Activated T-cell treated with anti-CD3 and anti-CD28 coated beads, Interleukin-2, amount 50 U/mL, for 72 hours (primary cell): ENCODE measurements at places on chromosomes 4 and X. TPM values are rescaled to one million over a fixed set of nuclear protein-coding genes. Genes with fewer than 3 reads are reported as not detected.
A peak's percentile ranks its signal among the peaks of the same experiment; 100 is the strongest.

GRCh38 chrX:27996132-27996531 lies 14.9 kb upstream of the DCAF8L1 start:
- H3K27me3 ChIP-seq, result no peaks in the 10 kb centered on the region
- H3K27ac ChIP-seq, result no peak overlapping the region
- DNase-seq, result no peak
- no peaks in the 10 kb centered on the region for H3K4me1 ChIP-seq
- H3K4me3 ChIP-seq, result no peak overlapping the region

GRCh38 chrX:71867680-71868079 lies 43.0 kb upstream of the NHSL2 start:
- peaks cover 23% of the 10 kb centered on the region for H3K4me1 ChIP-seq
- H3K4me3 ChIP-seq, result no peak overlapping the region
- DNase-seq, result no peak
- H3K27ac ChIP-seq, result no peak overlapping the region

- H3K27ac ChIP-seq, result peak overlapping the region; percentile 82
- DNase-seq, result peak; percentile 17
- H3K36me3 ChIP-seq, result no peaks in the 10 kb centered on the region
- H3K27me3 ChIP-seq, result peaks cover 38% of the 10 kb centered on the region
Measured at GRCh38 chr4:54277691-54278090, 48.6 kb downstream of the PDGFRA start.

DNA sequence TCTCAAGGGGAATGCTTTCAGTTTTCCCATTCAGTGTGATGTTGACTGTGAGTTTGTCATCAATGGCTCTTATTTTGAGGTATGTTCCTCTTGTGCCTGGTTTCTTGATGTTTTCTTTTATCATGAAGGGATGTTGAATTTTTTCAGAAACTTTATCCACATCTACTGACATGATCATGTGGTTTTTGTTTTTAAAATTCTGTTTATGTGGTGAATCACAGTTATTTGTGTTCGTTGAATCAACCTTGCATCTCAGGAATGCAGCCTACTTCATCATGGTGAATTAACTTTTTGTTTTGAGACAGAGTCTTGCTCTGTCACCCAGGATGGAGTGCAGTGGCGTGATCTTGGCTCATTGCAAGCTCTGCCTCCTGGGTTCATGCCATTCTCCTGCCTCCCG lies 263.1 kb upstream of the KLF3 start:
- DNase-seq, result no peak
- no peaks in the 10 kb centered on the region for H3K27me3 ChIP-seq
- no peak overlapping the region for H3K4me3 ChIP-seq
- no peak overlapping the region for H3K27ac ChIP-seq
- H3K36me3 ChIP-seq, result peaks cover 2% of the 10 kb centered on the region
- H3K4me1 ChIP-seq, result no peaks in the 10 kb centered on the region

- H3K36me3 ChIP-seq, result no peaks in the 10 kb centered on the region
- no peak for DNase-seq
- H3K4me1 ChIP-seq, result no peaks in the 10 kb centered on the region
- H3K4me3 ChIP-seq, result no peak overlapping the region
Measured at GRCh38 chr4:47798165-47798564, 39.7 kb downstream of the CORIN start.

- H3K4me1 ChIP-seq, result no peaks in the 10 kb centered on the region
- H3K27me3 ChIP-seq, result peaks cover 16% of the 10 kb centered on the region
- no peaks in the 10 kb centered on the region for H3K36me3 ChIP-seq
- H3K4me3 ChIP-seq, result no peak overlapping the region
Measured at GRCh38 chrX:69103539-69103938, 61.7 kb downstream of the PJA1 start.

GRCh38 chr4:37998226-37998625 lies 38.0 kb downstream of the PTTG2 start:
- H3K27me3 ChIP-seq, result no peaks in the 10 kb centered on the region
- no peak overlapping the region for H3K27ac ChIP-seq
- H3K36me3 ChIP-seq, result no peaks in the 10 kb centered on the region
- DNase-seq, result no peak

GRCh38 chr4:6582889-6583490 lies 8.0 kb downstream of the MAN2B2 start:
- no peaks in the 10 kb centered on the region for H3K27me3 ChIP-seq
- no peak overlapping the region for H3K4me3 ChIP-seq
- H3K36me3 ChIP-seq, result peaks cover 20% of the 10 kb centered on the region
- H3K27ac ChIP-seq, result no peak overlapping the region
- no peak for DNase-seq
- no peaks in the 10 kb centered on the region for H3K4me1 ChIP-seq

GRCh38 chr4:169601016-169601771 lies 11.2 kb downstream of the NEK1 start:
- H3K27ac ChIP-seq, result no peak overlapping the region
- H3K36me3 ChIP-seq, result peaks cover 5% of the 10 kb centered on the region
- no peak overlapping the region for H3K4me3 ChIP-seq
- no peaks in the 10 kb centered on the region for H3K27me3 ChIP-seq

- peaks cover 12% of the 10 kb centered on the region for H3K4me1 ChIP-seq
- DNase-seq, result no peak
- H3K36me3 ChIP-seq, result peaks cover 3% of the 10 kb centered on the region
- H3K27ac ChIP-seq, result no peak overlapping the region
- no peaks in the 10 kb centered on the region for H3K27me3 ChIP-seq
Measured at GRCh38 chr4:73187325-73187724, 71.3 kb downstream of the ANKRD17 start.

GRCh38 chr4:136007991-136008390 lies 1524.3 kb downstream of the PCDH18 start:
- no peaks in the 10 kb centered on the region for H3K27me3 ChIP-seq
- H3K4me3 ChIP-seq, result no peak overlapping the region
- H3K36me3 ChIP-seq, result no peaks in the 10 kb centered on the region
- no peak for DNase-seq
- no peaks in the 10 kb centered on the region for H3K4me1 ChIP-seq

DNA sequence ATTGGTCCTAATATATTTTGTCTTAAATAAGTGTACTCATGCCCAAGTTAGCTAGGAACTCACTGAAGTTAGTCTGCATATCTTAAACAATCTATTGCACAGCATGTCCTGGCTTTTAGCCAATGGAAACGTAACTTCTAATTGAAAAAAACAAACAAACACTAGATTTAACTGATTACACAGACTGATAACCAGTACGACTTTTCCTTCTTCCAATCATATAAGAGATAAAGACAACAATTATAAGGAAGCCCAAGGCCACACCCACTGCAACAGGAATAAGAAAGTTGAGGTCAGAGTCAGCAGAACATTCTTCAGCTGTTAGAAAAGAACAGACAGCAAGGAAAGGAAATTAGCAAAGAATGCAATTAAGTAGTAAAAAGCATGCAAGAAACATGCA lies 40.8 kb downstream of the LAMP2 start:
- H3K27me3 ChIP-seq, result peaks cover 6% of the 10 kb centered on the region
- DNase-seq, result no peak
- no peak overlapping the region for H3K27ac ChIP-seq
- no peak overlapping the region for H3K4me3 ChIP-seq
- H3K4me1 ChIP-seq, result peaks cover 5% of the 10 kb centered on the region
- H3K36me3 ChIP-seq, result peaks cover 2% of the 10 kb centered on the region

DNA sequence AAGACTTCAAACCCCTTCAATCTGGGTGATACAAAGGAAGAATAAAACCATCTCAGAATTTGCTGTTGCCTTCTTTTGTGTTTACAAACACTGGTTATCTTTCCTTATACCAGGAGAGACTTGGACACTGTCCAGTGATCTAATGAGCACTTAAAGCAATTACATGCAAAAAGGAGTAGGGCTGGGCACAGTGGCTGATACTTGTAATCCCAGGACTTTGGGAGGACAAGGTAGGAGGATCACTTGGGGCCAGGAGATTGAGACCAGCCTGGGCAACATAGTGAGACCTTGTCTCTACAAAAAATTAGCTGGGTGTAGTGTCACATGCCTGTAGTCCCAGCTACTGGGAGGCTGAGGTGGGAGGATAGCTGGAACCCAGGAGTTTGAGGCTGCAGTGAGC lies 95.7 kb upstream of the DRD5 start:
- no peak for DNase-seq
- H3K27ac ChIP-seq, result no peak overlapping the region
- peaks cover 2% of the 10 kb centered on the region for H3K4me1 ChIP-seq
- H3K4me3 ChIP-seq, result no peak overlapping the region
- H3K36me3 ChIP-seq, result no peaks in the 10 kb centered on the region

DNA sequence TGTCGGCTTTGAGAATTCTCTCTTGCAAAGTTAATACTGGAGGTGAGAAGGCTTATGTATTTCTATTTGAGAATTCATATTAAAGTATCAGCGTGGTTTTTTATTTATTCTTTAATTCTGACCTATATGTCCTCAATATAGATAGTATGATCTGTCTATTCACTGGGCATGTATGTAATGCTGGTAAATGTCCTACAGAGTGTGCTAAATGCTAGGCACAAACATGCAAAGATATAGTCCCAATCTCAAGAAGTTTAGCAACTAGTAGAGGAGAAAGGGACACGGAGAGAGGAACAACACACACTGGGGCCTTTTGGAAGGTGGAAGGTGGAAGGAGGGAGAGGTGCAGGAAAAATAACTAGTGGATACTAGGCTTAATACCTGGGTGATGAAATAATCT lies 11.0 kb upstream of the BMPR1B start:
- H3K27me3 ChIP-seq, result no peaks in the 10 kb centered on the region
- no peaks in the 10 kb centered on the region for H3K4me1 ChIP-seq
- H3K4me3 ChIP-seq, result no peak overlapping the region
- no peaks in the 10 kb centered on the region for H3K36me3 ChIP-seq
- DNase-seq, result no peak
- no peak overlapping the region for H3K27ac ChIP-seq

DNA sequence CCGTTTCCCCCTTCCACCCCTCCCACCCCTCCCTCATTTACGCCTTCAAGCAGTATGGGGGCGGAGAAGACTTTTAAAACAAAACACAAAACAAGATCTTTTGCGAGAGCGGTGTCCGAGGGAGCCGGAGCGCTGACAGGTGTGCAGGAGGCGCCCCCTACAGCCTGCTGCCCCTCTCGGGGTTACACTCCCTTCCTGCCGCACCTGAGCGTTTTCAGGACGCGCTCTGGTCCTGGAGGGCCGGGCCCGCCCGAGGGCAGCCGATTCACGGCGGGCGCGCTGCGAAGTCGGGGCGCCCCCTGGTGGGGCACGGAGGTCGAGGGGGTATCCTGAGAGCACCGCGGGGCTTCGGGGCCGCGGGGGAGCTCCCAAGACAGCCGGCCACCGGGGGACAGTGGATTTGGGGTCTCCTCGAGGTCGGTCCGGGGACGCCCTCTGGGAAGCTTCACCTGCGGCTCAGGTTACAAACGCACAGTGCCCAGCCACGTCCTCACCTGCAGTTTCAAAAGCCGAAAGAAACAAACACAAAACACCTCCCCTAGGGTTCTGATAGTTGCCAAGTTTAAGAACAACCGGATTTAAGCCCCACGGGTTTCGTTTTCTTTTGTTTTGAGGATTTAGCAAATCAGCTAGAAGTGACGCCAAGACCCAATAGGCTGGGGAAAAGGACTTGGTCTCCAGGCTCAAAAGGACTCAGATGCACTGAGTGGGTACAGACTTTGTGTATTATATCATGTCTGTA lies 8.0 kb upstream of the NEUROG2 start:
- peak; percentile 92 for DNase-seq
- H3K36me3 ChIP-seq, result peaks cover 2% of the 10 kb centered on the region
- peaks cover 43% of the 10 kb centered on the region for H3K4me1 ChIP-seq
- H3K27ac ChIP-seq, result no peak overlapping the region
- peaks cover 71% of the 10 kb centered on the region for H3K27me3 ChIP-seq
- peak overlapping the region; percentile 97 for H3K4me3 ChIP-seq

DNA sequence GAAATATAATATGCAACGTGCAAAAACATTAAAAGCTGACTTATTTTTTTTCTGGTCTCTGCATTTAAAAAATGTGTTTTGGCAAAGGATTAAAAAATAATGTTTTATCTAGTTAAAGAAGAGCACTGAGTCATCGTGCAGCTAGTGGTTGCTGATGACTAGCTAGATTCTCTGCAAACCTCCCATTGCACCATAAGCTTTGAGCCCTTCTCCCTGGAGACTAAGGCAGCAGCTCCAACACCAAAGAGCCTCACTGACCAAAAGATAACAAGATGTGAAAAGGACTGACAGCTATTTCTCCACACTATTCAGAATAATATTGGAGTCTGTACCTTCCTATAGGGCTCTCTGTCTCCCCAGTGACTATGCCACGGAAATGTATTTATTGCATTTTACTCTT lies 424.3 kb downstream of the SLITRK2 start:
- no peak overlapping the region for H3K27ac ChIP-seq
- no peak for DNase-seq
- H3K36me3 ChIP-seq, result peaks cover 2% of the 10 kb centered on the region
- no peaks in the 10 kb centered on the region for H3K4me1 ChIP-seq
- peaks cover 19% of the 10 kb centered on the region for H3K27me3 ChIP-seq
- H3K4me3 ChIP-seq, result no peak overlapping the region

The BST1 gene
- 0.65 TPM for total RNA-seq

The COX7B gene
- total RNA-seq, result 148 TPM

The TMEM144 gene
- total RNA-seq, result 0.22 TPM

The LRCH2 gene
- total RNA-seq, result not detected

The SASH3 gene
- 148 TPM for total RNA-seq

The CDKL2 gene
- total RNA-seq, result 1.3 TPM

The ESX1 gene
- not detected for total RNA-seq

The RADX gene
- 10.6 TPM for total RNA-seq

The NWD2 gene
- not detected for total RNA-seq

The CSAG2 gene
- not detected for total RNA-seq

The CXCL13 gene
- 0.26 TPM for total RNA-seq

The PACRGL gene
- total RNA-seq, result 7.5 TPM
